ENCODE measurements at places on chromosomes 6 and 20.

DNA sequence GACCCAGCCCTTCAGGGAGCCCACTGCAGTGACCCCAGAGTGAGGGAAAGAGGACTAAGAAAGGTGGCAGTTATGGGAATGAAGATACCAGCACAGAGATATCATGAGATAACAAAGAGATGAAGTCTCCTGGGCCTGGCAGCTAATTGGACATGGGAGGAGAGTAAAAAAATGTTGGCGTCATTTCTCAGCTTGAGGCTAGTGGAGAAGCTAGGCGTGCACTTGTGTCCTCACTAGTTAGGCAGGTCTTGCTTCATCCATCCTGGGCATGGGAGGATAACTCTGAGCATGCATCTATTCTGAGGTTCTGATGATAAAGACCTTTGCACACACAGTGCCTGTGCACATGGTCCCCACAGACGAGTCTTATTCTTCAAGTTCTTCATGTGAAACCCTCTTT, 4.1 kb upstream of the GFOD1 start:
- DNase-seq = no peak

DNA sequence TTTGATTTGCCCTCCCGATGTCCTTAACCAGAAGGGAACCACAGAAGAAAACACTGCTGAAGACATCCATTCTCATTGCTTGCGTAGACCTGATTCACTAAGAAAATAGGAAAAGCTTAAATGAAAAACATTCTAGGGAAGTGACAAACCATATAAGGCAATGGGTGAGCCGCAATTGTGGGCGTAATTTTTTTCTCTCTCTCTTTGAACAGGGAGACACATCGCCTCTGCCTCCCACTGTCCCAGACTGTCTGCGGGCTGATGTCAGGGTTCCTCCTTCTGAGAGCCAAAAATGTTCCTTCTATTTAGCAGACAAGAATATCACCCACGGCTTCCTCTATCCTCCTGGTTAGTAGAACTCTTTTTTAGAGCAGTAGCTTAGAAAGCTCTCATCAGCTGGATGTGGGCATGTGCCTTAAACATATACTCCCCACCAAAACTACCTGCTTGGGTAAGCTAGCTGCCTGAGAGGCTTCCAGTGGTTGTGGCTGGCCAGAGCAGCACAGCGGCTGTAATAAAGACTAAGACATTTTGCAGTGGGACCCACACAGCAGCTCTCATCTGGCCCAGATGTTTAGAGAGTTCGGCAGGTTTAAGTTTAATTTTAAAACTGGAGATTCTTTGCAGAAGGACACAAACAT, 22.7 kb upstream of the CTAGE9 start:
- DNase-seq = no peak

DNA sequence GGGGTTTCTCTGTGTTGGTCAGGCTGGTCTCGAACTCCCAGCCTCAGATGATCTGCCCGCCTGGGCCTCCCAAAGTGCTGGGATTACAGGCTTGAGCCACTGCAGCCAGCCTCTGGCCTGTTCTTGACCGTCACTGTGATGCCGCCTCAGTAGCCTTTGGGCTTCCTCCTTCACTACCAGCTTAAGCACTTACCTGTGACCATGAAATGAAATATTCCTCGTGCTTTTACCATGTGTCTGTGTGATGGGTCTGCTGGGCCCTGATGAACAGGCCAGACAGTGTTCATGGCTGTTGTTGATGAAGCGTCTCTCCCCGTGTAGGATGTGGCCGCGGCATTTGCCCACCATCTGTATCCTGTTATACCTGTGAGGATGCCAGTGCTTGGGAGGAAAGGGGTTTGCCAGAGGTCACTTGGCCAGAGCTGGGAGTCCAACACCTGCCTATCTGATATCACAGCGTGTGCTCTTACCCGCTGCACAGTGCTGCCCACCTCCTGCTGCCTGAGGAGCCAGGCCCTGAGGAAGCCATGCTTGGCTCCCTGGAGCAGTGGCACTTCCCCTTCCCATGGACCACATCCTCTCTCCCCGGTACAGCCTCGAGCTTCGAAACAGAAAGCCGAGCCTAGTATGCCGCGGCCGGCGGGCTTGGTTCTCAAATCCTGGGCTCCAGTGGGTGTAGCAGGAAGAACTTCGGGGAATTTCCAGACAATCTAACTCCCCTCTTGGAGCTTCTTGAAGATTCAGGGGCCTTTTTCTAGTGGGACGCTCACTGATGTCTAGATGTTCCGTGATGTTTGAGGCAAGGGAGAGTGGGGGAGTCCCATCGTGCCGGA, 167.9 kb downstream of the ZDHHC14 start:
- DNase-seq = no peak

- no peak for DNase-seq
These were observed 158.8 kb downstream of the DST start for GRCh38 chr6:56483929-56484328.

DNA sequence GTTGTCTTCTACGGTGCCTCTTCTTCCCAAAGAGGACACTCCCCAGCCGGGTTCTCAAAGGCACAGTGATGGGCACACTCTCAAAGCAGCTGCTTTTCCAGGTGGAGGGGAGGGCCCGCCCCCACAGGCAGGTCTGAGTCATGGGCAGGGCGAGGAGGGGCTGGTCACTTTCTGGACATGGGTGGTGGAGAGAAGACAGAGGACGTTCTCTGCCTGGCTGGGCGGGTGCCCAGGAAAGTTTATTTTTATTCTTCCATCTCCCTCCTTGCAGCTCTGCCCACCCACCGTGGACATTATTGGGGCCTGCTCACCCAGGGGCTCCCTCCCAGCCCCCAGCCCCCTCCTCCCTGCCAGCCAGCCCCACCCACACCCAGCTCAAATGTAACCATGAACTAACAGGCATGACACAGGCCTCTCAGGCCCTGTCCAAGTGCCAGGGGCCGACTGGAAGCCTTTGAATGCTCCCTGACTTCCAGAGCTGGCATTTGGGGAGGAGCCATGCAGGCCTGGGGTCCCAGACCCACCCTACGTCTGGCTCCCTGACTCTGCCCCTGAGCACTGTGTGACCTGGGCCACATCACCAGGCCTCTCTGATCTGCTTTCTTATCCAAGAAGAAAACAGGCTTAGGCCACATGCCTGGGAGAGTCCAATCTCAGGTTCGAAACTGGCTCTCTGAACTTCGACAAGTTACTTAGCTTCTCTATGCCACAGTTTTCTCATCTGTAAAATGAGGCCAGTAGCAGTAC, 8.0 kb downstream of the TGM2 start:
- no peak for DNase-seq

DNA sequence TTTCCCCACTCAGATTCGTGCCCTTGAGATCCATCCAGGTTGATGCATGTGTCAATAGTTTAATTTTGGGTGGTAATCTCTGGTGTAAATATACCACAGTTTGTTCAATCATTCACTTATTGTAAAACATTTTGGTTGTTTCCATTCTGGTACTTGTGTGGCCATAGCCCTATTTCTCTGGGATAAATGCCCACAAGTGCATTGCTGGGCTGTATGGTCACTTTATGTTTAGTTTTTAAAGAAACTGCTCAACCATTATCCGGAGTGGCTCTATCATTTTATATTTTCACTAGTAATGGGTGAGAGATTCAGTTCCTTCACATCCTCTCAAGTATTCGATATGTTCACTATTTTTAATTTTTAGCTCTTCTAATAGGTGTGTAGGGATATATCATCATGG, 60.7 kb upstream of the RNF24 start:
- no peak for DNase-seq

- no peak for DNase-seq
These were observed 104.4 kb downstream of the RNASET2 start for GRCh38 chr6:166851911-166852310.

DNA sequence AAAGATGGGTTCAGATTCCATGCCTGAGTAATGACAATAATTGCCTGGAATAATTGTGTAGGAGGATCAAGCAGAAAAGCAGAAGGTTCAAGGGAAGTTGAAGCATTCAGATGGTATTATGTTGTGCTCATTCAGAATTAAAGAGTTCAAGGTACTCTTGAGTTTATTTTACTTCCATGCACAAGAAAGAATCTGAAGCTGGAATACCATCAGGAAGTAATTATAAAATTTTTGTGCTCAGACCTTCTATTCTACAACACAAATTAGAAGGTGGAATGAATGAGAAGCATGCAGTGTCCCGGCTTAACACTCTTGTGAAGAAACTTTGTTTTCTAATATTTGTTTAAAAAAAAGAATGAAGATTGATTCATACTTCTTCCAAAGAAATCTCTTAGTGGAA, 139.4 kb upstream of the ENPP5 start:
- DNase-seq = no peak

GRCh38 chr20:9374072-9374471, 140.3 kb upstream of the LAMP5 start:
- DNase-seq = no peak

DNA sequence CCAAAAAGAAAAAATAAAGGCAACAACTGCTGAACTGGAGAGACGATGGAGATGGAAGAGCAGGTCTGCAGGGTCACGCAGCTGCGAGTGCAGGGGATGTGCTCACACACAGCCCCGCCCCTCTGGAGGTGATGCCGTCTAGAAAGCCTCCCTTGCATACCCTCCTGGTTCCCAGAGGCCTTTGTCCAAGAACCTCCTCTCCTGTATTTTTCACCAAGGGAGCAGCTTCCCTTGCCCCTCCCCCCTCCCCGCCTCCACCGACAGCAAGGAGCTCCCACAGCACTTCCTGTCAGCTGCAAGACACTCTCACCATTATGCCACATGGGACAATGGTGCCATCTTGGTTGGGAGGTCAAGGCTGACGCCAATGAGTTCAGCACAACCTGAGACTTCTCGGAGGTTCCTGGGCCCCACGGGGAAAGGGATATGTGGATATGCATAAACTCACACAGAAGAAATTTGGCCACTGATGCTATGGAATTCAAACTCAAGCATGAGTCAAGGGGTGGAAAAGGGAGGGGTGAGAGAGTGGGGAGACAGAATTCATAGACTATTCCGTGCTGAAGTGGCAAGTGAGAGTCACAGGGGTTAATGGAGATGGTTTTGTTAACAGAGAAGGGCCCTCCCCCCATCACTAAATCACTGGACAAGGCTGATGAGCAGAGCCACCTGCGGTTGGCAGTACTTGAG, 132.9 kb downstream of the SCML4 start:
- no peak for DNase-seq

GRCh38 chr20:50295762-50296449, 105.3 kb downstream of the CEBPB start:
- no peak for DNase-seq

DNA sequence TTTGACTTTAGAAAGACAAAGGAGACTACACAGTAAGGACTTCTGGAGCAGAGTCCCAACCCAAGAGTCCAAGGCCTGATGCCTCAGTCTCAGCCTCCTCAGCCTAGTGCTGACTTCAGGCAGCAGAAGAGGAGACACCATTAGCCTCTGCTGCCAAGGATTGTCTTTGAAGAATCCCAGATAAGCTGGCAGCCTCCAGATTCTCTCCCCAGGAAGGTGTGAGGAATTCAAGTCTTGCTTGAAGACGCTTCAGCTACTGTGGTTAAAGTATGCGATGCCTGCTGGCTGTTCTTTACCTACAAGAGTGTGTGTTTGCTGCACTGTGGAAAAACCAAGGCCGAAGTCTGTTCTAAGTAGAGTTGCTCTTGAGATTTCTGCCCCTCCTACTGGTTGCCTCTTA, 215.9 kb upstream of the TCF21 start:
- DNase-seq = no peak

- no peak for DNase-seq
These were observed 41.7 kb upstream of the KLHL31 start for GRCh38 chr6:53707108-53707897.

- no peak for DNase-seq
These were observed 8.0 kb upstream of the SNX3 start for GRCh38 chr6:108268845-108269244.
